CD4-positive, alpha-beta T cell treated with Interleukin-12 subunit alpha and Interleukin-12 subunit beta, for 1 hour (primary cell): ENCODE measurements at places on chromosomes 1 and 21.
A peak's percentile ranks its signal among the peaks of the same experiment; 100 is the strongest.

DNA sequence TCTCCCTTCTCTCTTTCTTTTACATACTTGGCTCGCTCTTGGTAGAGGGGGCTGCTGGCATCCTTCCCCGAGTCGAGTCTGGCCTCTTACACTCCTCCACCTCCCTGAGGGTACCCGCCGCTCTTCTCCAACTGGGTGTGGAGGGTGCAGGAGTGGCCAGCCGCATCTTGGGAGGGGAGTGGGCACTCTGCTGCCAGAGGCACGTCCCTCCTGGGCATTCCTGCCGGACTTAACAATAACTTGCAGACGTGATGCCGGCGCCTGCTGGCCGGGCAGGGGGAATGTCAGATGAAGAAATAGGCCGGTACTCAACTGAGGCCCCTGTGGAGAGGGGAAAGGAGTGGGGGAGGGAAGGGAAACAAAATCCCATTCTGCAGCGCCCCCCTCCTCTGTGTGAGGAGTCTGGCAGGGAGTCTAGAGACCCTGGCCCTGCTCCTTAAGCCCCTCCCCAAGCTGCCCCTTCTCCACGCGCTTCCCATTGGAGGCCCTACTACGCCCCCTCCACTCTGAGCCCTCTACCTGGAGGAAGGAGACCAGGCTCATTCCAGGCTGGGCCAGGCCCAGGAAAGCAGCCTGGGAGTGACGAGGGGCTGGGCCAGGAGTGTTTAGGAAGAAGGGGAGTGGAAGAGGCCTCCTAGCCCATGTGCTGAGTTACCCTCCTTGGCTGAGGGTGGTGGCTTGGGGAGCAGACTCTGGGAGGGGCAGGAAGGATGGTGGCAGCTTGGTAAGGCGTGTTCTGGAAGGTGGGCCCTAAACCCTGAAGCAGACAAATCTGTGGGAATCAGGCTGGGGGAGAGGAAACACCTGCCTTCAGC, 1.8 kb downstream of the ATP2B4 start:
- peak; percentile 21 for DNase-seq

DNA sequence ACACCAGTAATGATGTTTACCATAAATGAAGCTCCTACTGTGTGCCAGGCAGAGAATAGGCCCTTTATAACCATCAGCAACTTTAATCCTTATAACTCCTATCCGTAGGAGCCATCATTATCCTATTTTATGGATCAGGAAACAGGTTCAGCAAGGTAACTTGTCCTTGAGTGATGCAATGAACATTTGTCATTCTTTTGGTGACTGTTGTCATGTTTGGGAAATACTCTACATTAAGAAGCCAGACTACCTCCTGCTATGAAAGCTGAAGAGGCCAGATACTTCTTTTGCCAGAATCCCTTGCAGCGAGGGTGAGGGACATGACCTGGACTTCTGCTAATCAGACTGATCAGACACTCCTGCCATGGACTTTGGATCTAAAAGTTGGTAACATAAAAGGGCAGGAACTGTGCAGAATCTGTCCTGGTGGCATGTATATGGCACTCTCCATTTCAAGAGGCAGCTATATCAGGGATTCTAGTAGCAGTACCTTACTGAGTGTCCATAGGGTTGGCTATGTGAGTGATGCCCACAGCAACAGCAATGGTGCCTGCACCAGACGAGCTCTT, 33.1 kb upstream of the SRRM1 start:
- no peak for DNase-seq

DNA sequence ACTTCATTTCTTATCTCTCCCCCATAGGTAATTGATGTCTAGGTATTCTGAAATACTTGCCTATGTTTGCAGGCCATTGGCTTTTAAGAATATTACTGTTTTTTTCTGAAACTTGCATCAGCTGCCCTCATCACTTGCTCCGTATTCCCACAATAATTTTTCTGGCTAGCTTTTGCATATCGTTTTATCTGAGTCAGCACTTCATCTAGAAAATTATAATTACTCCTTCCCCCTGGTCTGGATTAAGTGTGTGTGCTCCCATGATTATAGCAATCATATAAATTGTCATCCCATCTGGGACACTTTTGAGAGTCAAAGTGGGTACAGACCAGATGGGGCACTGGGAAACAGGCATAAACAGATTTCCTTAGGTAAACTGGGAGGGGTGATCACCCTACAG, 583.2 kb upstream of the B3GALT2 start:
- no peak for DNase-seq

- DNase-seq = no peak
Observed at GRCh38 chr1:158146165-158146564, 34.5 kb upstream of the CD1D start.

DNA sequence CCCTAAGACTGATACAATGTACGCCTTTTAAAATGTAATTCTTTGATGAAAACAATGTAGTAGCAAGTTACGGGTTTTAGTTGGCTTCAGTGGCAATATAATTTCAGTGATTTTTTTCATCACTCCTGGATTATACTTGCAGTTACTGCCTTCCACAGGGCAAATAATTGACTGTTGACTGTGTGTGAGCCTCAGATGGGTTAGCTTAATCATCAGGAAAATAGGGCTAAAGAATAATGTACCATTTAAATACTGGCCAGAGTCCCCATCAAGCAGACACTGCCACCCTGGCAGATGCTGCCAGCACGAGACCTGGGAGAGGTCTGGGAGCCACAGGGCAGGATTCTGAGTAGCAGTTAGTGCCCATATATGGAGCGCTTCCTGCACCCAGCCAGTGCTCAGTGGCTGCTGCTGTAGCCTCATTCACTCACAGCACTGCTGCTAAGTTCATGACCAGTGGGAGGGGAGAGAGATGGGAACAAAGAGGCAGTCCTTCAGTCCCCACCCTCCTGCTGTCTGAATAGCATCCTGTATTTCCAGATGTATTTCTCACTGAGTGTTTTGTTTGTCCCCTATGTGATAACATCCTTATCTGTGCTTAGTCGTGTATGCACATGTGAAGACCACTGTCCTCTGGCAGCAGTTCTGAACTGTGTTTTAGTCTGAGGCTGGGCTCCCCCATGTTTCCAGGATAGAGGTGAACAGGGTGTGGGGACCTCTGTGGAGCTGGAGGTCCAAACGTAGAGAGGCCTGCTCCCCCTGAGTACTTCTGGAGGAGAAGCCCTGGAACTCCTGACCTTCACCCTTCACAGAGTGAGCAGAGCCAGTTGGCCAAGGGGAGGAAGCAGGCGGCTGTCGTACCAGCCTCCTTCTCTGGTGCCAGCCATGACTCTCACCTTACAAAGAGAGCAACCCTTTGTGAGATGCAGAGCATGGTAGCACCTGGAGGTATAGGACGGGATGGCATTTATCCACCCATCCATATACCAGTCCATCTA, 80.4 kb downstream of the ADARB1 start:
- peak; percentile 50 for DNase-seq

DNA sequence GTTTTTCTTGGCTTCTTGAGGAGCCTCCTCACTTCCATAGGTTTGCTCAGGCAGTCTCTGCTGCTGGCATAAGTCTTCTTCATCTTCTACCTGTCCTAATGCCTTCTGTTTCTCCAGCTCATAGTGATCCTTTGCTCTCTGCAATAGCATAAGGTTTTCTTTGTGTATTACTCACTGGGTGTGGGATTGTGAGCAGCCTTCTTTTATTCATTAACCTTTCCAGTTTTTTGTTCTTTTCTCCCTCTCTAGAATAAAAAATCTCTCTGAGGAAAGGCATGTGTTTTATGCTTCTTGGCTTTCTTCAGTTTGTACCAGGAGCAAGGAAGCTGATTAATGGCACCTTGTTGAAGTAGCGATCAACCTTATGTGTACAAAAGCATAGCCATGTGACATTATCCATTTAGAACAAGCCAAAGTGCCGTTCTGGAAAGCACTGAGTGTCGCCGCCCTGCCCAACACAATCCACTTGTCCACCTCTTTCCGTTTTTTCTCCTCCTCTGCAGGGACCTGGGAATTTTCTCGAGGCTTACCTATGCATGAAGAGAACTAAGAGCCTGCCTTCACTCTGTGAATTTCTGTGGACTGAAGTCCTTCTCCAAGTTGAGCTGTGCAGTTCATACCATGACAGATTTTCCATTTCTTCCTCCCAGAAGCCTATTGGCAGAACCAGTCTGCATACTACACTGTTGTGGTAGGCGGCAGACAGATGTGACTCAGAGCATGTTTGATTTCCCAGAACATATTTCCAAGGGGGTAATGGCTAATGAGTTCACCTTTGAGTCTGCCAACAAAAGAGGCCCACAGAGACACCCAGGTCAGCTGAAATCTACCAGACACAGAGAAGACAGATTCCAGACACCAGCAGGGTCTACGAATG, 39.0 kb downstream of the DPT start:
- no peak for DNase-seq

GRCh38 chr1:43233631-43234030, 36.2 kb upstream of the TMEM125 start:
- no peak for DNase-seq

DNA sequence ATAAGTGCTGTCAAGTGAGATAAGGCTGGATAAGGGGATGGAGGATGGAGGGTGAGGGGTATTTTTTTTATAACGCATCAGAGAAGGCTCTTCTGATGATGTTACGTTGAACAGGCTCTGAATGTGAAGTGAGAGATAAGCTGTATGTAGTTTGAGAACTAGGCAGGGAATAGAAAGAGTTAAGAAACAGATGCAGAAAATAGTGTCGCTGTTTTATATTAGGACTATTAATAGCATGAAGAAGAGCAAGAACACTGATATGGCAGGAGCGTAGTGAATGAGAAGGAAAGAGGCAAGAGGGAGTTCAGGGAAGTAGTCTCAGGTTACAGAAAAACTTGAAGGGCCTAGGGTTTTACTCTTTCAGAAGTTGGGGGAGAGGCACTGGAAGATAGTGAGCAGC, 59.8 kb downstream of the GPR88 start:
- no peak for DNase-seq

GRCh38 chr1:226940806-226941067, 643 bp downstream of the COQ8A start:
- DNase-seq = no peak

DNA sequence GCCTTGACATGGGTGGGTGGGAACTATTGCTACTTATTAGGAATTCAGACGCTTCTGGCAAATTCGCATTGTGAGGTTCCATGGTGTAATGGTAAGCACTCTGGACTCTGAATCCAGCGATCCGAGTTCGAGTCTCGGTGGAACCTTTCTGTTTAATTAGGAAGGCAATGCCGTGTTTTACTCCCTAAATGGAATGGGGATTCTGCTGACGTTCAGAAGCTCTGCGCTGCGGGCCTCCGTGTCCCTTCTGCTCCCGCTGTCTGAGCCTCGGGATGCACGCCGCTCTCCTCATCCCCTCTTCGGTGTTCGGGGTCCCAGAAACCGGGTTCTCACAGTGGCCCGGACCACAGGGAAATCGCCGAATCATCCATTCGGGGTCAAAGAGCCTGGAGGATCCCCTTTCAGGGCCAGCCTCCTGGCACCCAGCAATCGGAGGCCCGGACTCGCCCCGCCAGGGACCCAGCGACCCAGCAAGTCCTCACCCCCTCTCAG, 280.3 kb downstream of the FAM72C start:
- DNase-seq = no peak

DNA sequence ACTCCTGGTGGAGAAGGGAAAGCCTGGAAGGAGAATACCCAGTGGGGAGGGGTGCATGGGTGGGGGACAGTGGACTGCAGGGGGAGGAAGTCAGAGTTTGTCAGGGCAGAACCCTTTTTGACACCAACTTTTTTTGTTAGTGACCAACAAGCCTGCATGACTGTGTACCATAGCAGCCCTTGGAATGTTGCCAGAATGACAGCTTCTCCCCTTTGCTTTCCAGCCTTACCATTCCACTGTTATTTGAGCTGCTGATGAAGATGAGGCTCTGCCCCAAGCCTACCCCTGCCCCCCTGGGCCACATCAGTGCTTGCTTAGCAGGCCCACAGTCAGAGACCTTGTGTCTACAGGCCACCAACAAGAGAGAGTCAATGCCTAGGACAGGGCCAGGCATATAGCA, 341.2 kb downstream of the HHAT start:
- DNase-seq = no peak

- DNase-seq = no peak
Observed at GRCh38 chr1:152768847-152769533, 6.0 kb upstream of the LCE1F start.

GRCh38 chr21:43598416-43599120, 60.7 kb downstream of the HSF2BP start:
- DNase-seq = no peak

- no peak for DNase-seq
Observed at GRCh38 chr21:40850071-40850470, 3.1 kb upstream of the DSCAM start.

DNA sequence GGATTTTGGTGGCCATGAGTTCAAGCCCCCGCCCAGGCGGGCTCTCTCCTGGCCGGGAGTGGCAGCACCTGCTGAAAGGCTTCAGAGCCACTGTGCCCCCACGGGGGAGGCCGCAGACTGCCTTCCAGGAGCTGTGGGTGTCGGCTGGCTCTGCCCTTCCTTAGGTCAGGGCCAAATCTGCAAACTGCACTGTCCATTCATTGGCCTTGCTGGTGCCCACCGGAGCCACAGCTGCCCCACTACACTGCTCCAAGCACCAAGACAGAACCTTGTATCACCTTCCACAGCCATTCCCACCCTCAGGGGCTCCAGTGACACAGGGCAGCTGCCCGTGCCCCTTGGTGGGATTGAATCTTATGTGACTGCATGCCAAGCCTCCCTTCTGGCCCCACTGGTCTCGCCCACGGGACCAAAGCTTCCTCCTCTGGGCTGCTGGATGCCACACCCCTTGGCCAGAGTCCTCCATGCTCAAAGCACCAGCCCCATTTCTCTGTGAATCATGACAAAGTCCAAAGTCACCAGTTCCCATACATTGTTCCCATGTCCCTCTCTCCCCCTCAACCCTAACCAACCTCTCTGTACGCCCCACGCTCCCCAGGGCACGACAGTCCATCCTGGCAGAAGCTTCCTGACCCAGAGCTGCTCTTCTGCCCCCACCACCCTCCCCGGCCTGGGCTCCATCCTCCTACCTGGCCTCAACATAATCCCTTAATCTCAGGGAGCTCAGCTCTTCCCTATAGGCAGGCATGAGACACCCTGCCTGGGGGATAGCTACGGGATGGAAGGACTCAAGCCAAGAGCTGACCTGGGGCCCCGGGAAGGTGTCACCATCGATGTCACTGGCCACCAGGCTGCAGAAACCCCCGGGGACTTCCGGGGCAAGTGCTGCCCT, 20.9 kb upstream of the GPR153 start:
- no peak for DNase-seq

DNA sequence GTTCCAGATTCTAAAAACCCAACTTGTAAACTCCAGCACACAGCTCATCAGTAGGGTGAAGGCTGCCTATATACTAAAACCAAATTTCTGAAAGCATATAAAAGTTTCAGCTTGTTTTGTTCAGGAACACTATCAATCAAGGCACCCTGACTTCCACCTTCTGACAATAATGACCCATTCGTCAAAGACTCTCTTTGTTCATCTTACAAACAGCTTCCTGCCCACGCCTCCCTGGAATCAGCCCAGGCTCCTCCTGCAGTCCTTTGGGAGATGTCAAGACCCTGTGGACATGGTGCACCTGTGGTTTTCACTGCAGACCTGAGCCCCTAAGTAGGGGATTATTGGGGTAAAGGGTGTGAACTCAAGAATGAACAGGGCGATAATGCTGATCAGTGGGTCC, 178.9 kb upstream of the CAMK1G start:
- DNase-seq = no peak

- DNase-seq = no peak
Observed at GRCh38 chr1:44239961-44240371, 26.7 kb downstream of the DMAP1 start.
